ENCODE measurements at places on chromosomes 5 and 9. TPM values are rescaled to one million over a fixed set of nuclear protein-coding genes. Genes with fewer than 3 reads are reported as not detected.

Gene SLC46A2
- total RNA-seq = not detected

Gene ZNF366
- 1.1 TPM for total RNA-seq

Gene CRHBP
- 0.48 TPM for total RNA-seq

Gene GFPT2
- total RNA-seq = 67.5 TPM

Gene IL13
- not detected for total RNA-seq

Gene DOCK8
- 9.8 TPM for total RNA-seq

Gene SPATA6L
- total RNA-seq = 25.0 TPM

Gene HMHB1
- not detected for total RNA-seq

Gene PRUNE2
- 11.2 TPM for total RNA-seq

Gene DUSP1
- 112 TPM for total RNA-seq

Gene SLC12A2
- total RNA-seq = 31.6 TPM

Measured in ovary (tissue), 10 donors.